Activated CD4-positive, alpha-beta memory T cell treated with anti-CD3 and anti-CD28 coated beads, Interleukin-2, amount 10 ng/mL, durations not matched to agents 7 days and 5 days (primary cell): ENCODE measurements at places on chromosomes 1 and 21.

DNA sequence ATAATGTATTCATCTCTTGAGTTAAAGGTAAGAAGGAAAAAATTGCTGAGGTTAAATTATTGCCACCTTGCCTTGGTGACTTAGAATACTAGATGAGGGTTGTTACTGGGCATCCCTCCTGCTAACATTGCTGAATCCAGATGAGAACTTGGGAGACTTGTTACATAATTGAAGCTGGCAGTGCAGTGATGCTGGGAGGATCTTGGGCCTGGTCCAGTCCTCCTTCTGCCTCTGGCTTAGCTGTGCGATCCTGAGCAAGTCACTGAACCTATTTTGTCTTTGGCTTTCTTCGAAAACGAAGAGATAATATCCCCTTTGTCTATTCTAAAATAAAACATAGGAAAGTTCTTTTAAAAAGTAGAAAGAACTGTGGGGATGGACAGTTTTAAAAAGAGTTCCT lies 244.9 kb upstream of the NRIP1 start:
- H3K4me1 ChIP-seq, result no peaks in the 10 kb centered on the region
- H3K27me3 ChIP-seq, result no peaks in the 10 kb centered on the region
- H3K36me3 ChIP-seq, result no peaks in the 10 kb centered on the region
- no peak overlapping the region for H3K27ac ChIP-seq
- DNase-seq, result no peak
- no peak overlapping the region for H3K4me3 ChIP-seq

GRCh38 chr1:9900142-9901043 lies 9.7 kb downstream of the CTNNBIP1 start:
- no peak for DNase-seq
- H3K4me1 ChIP-seq, result peaks cover 21% of the 10 kb centered on the region
- H3K27me3 ChIP-seq, result no peaks in the 10 kb centered on the region
- no peak overlapping the region for H3K27ac ChIP-seq
- no peaks in the 10 kb centered on the region for H3K36me3 ChIP-seq

DNA sequence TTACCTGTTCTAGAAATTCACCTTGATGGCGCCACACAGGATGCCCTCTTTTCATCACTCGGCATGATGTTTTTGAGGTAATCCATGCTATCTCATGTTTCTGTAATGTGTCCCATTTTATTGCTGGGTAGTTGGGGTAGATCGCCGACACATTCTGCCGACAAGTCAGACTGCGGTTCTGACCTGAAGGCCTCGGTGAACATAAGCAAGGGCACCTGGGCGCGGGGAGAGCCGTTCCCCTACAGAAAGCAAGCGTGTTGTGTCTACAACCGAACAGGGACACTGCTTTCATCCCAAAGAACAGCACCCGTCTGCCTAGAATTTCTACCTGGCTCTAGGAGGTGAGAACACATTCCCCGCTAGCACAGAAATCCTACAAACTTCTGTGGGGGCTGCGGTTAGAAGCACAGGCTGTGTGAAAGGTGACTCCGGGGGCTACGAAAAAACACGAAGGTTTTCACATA lies 149.2 kb downstream of the PPIAL4G start:
- peak overlapping the region; percentile 90 for H3K4me3 ChIP-seq
- no peaks in the 10 kb centered on the region for H3K36me3 ChIP-seq
- DNase-seq, result peak; percentile 23
- H3K27me3 ChIP-seq, result peaks cover 46% of the 10 kb centered on the region
- H3K27ac ChIP-seq, result peak overlapping the region; percentile 97

- H3K4me3 ChIP-seq, result no peak overlapping the region
- H3K4me1 ChIP-seq, result peaks cover 25% of the 10 kb centered on the region
- no peak for DNase-seq
- H3K36me3 ChIP-seq, result no peaks in the 10 kb centered on the region
- H3K27ac ChIP-seq, result peak overlapping the region; percentile 24
Observed at GRCh38 chr1:8212580-8213031, 105.3 kb upstream of the SLC45A1 start.

GRCh38 chr21:30818837-30819610 lies 6.0 kb upstream of the KRTAP8-1 start:
- no peaks in the 10 kb centered on the region for H3K36me3 ChIP-seq
- peaks cover 10% of the 10 kb centered on the region for H3K4me1 ChIP-seq
- no peak overlapping the region for H3K27ac ChIP-seq
- no peak for DNase-seq
- H3K27me3 ChIP-seq, result peaks cover 6% of the 10 kb centered on the region

DNA sequence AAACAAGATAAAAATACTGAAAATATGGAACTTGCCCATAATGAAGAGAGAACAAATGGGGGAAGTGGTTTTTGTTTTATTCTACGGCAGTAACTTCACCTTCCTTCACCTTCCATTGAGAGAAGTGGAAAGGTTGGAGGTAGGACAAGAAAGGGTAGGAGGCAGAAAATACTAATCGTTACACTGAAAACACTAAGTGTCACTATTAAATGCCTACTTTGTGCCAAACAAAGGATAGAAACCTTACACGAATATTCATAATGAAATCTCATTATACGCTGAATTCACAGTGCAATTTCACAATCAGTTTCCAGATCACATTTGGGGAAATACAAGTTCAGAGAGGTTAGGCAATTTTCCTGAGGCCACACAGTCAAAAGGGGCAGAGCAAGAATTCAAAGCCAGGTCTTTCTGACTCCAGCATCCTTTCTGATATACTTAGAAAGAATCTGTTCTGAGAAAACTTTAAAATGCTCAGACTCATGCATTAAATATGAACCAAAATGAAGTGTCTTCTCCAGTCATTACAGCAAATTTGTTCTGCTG lies 3.0 kb downstream of the TIAM1 start:
- H3K36me3 ChIP-seq, result peaks cover 57% of the 10 kb centered on the region
- H3K4me1 ChIP-seq, result peaks cover 62% of the 10 kb centered on the region
- H3K4me3 ChIP-seq, result peak overlapping the region; percentile 26
- peaks cover 26% of the 10 kb centered on the region for H3K27me3 ChIP-seq
- no peak for DNase-seq
- no peak overlapping the region for H3K27ac ChIP-seq

- H3K36me3 ChIP-seq, result peaks cover 10% of the 10 kb centered on the region
- H3K4me3 ChIP-seq, result no peak overlapping the region
- H3K4me1 ChIP-seq, result no peaks in the 10 kb centered on the region
- H3K27me3 ChIP-seq, result no peaks in the 10 kb centered on the region
- H3K27ac ChIP-seq, result no peak overlapping the region
Observed at GRCh38 chr1:217465102-217465501, 165.8 kb downstream of the GPATCH2 start.

GRCh38 chr1:78833491-78833890 lies 173.0 kb downstream of the ADGRL4 start:
- no peaks in the 10 kb centered on the region for H3K27me3 ChIP-seq
- H3K36me3 ChIP-seq, result no peaks in the 10 kb centered on the region
- no peak for DNase-seq
- H3K4me1 ChIP-seq, result peaks cover 10% of the 10 kb centered on the region

DNA sequence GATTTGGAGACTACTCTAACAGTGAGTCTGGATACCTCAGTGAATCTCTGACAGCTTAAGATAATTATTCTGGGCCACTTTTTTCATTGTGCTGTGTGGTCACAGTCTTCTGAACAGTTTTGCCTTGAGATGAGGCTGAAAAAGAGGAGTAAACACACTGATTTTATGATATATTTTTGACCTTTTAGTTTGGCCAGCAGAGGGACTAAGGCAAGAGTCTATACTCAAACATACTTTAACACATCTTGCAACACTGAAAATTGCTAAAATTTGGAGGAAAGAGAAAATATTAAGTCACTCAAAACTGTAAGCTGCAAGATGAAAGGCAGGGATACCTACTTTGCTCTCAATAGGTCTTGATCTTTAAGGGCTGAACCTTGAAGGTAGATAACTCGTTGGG lies 182.7 kb downstream of the KCNT2 start:
- H3K27me3 ChIP-seq, result no peaks in the 10 kb centered on the region
- no peaks in the 10 kb centered on the region for H3K36me3 ChIP-seq
- no peak overlapping the region for H3K27ac ChIP-seq
- no peak overlapping the region for H3K4me3 ChIP-seq
